H9 (cell line): ENCODE measurements at places on chromosomes 5 and 9. TPM values are rescaled to one million over a fixed set of nuclear protein-coding genes. Genes with fewer than 3 reads are reported as not detected.
A peak's percentile ranks its signal among the peaks of the same experiment; 100 is the strongest.

GNG10 gene
- 31.0 and 33.4 TPM in 2 replicates for total RNA-seq

CDH9 gene
- total RNA-seq = 0.61 and 0.79 TPM in 2 replicates

BTNL3 gene
- total RNA-seq = not detected in 2 replicates

QRFP gene
- total RNA-seq = not detected in 2 replicates

MYMK gene
- not detected in 2 replicates for total RNA-seq

SNCB gene
- total RNA-seq = 3.5 and 4.2 TPM in 2 replicates

PCDHGA10 gene
- 12.5 and 15.1 TPM in 2 replicates for total RNA-seq

BRD8 gene
- 67.9 and 69.1 TPM in 2 replicates for total RNA-seq

C5orf52 gene
- total RNA-seq = not detected in 2 replicates

PCDHGB4 gene
- total RNA-seq = 3.8 and 4.2 TPM in 2 replicates

GRCh38 chr5:3531320-3531986 is 64.2 kb upstream of the IRX1 start:
- no peak overlapping the region for H3K27ac ChIP-seq
- no peaks in the 10 kb centered on the region for H3K27me3 ChIP-seq
- H3K36me3 ChIP-seq = no peaks in the 10 kb centered on the region; the same call in 1 of the 2 replicates
- peak; percentile 64 for DNase-seq
- no peak overlapping the region for H3K4me3 ChIP-seq
- peaks cover 8% of the 10 kb centered on the region for H3K4me1 ChIP-seq

DNA sequence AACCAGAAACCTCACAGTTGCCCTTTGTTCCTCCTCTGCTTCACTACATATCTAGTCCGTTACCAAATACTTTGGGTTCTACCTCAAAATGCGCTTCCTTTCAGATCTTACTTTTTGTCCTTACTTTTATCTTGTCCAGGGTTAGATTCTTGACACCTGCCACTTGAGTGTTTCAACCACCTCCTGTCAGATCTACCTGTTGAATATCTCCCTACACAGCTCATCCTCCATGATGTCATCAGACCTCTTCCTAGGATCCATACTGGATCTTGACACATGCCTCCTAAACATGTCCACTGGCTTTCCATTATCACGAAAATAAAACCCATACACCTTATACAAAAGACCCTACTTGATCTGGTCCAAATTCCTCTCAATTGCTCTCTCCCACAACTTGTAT is 125.2 kb upstream of the SLC24A2 start:
- no peak overlapping the region for H3K27ac ChIP-seq
- no peak for DNase-seq
- no peak overlapping the region for H3K4me3 ChIP-seq

- no peaks in the 10 kb centered on the region for H3K4me1 ChIP-seq
- H3K27me3 ChIP-seq = no peaks in the 10 kb centered on the region
- H3K36me3 ChIP-seq = peaks cover 2% of the 10 kb centered on the region; the same call in 1 of the 2 replicates
Observed at GRCh38 chr5:83220331-83220730, 143.0 kb downstream of the XRCC4 start.

DNA sequence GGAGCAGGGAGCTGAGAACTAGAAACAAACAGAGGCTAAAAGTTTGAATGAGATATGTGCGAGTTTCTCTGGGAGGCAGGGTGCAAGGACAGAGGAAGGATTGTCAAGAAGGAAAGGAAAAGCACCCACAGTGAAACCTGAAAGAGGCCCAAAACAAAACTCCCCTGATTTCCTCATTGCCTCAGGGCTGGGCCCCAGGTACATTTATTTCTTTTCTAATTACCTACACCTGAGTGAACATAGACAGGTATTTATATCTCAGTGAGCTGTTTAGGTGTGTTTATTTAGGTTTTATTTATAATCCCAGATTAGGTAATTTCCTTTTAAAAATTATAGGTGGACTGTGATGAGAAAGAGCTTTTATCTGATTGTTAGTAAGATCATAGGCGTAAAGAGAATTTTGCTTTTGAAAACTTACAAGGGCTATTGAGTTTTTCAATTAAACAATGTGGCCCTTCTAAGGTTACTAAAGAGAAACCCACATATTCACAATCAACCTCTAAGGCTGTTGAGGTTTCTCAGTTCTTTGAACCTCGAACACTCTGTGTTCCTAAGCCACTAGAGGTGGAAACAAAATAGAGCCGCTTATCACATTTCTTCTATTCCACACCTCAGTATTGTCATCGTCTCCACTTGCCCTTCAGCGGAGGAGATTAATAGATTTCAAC is 344.8 kb downstream of the ZNF608 start:
- H3K4me3 ChIP-seq = no peak overlapping the region
- no peaks in the 10 kb centered on the region for H3K36me3 ChIP-seq
- H3K4me1 ChIP-seq = no peaks in the 10 kb centered on the region; the same call in 1 of the 2 replicates
- no peak overlapping the region for H3K27ac ChIP-seq
- no peak for DNase-seq

DNA sequence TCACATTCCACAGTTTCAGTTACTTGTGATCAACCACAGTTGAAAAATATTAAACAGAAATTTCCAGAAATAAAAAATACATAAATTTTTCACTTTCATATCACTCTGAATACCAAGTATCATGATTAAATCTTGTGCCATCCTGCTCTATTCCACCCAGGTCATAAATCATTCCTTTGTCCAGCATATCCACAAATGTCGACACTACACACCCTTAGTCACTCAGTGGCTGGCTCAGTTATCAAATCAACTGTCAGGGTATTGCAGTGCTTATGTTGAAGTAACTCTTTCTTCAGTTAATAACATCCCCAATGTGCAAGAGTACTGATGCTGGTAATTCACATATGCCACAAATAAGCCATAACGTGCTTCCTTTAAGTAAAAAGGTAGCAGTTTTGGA is 115.7 kb downstream of the FBXL17 start:
- no peaks in the 10 kb centered on the region for H3K36me3 ChIP-seq
- no peak overlapping the region for H3K27ac ChIP-seq
- no peak overlapping the region for H3K4me3 ChIP-seq
